ENCODE measurements at places on chromosomes 11 and 22.

GRCh38 chr11:79232346-79232745 lies 208.5 kb downstream of the TENM4 start:
- no peak for DNase-seq

DNA sequence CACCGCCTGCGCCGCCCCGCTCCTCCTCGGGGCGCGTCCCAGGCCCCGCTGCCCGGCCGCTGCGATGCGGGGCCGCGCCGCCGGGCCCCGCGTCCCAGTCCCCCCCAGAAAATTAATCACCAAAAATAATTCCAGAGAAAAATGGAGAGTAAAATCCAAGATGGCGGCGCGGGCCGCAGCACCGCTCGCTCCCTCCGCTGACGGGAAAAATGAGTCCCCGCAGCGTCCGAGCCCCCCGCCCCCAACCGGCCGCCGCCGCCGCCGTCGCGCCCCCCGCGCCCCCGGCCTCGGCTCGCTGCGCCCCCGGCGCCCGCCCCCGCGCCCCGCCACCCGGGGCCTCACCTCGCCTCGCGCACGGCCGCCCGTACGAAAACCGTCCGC lies at the start of gene KMT5B:
KMT5B (minus strand) TSS at position 162 of the 381 bp plus-strand sequence. CDS start 23,220 bp downstream, outside the sequence.
- no peak for DNase-seq

DNA sequence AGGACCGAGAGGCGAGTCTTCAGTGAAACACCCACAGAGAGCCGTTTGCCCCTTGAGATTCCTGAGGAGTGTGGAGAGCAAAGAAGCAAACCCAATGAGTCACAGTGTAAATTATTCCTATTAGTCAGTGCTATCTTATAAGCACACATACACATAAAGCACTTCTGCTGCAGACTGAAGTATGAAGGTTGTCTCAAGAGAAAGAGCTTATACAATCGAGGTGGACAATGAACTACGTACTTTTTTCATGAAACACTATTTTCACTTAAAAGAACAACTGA lies 37.3 kb downstream of the GALNT18 start:
- DNase-seq, result peak; percentile 76

GRCh38 chr11:58059007-58059350 lies 28.2 kb downstream of the OR6Q1 start:
- DNase-seq, result peak; percentile 88

- no peak for DNase-seq
Observed at GRCh38 chr11:121394785-121395184, 57.3 kb upstream of the SORL1 start.

- DNase-seq, result no peak
Observed at GRCh38 chr11:27842290-27842689, 142.0 kb upstream of the BDNF start.

DNA sequence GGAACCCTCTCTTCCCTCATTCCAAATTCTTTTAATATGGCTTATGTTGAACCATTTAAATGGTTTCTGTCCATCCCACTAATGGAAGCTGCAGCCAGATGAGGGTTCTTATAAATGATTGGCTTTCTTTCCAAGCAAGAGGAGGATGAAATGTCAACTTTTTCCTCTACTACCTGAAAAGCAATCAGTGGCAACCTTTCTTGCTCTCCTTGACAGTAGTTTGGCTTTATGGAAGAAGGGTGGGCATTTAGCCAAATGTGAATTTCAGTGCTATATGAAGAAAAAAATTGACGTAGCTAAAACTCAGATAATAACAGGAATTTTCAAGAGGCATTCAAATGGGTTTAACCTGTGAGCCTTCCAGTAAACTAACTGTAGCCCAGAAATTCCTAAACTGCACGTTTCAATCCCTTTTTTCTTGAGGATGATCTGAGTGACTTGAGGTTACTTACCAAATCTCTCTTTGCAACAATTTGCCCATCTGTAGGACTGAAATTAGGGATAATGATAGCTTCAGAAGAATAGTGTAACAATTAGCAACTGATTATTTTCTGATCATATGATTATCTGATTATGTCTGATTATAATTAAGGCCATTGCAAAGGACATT lies 90.9 kb downstream of the EXT2 start:
- DNase-seq, result no peak

DNA sequence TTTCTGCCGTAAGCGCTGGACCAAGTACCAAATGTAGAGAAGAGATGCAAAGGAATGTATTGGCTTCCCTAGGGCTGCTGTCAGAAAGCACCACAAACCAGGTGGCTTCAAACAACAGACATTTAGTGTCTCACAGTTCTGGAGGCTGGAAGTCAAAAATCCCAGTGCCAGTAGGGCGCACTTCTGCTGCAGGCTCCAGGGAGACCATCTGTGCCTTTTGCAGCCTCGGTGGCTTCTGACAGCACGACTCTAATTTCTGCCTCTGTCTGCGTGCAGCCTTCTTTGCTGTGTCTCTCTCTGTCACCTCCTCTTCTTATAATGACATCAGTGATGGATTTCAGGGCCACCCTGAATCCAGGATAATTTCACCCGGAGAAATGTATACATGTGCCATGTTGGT lies 2.8 kb downstream of the APOL6 start:
- no peak for DNase-seq

DNA sequence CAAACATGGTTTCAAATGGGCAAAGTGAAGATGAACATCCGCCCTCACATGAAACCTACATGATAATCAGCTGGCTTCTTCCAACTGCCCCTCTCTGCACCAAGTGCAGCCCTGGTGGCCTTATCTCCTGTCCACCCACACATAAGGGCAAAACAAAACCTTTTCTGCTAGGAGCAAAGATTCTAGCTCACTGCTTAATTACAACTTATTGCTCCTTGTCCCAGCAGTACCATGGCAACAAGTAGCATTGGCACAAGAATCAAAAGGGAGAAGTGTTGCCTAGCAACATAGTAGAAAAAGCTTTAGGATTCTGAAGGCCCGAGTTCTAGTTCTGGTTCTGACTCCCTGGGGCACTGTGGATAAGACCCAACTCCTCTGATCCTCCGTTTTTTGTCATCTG lies 68.7 kb upstream of the BMAL1 start:
- DNase-seq, result no peak

- DNase-seq, result no peak
Observed at GRCh38 chr11:93295921-93296575, 34.5 kb upstream of the DEUP1 start.

DNA sequence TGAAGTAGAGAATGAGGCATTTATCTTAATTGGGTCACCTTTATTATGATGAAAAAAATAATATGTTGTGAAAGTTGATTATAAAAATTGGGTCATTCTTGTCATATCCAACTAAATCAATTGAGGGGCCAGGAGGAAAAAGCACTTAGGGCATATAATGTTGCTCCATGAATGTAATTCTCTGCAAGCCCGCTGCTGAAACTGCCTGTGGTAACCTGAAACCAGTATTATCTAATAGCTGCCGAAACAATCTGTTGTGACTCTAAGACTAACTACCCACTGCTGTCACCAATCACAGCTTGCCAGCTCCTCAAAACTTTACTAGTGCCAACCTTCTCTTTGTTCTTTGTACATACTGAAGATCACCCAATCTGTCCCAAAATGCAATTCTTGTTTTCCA lies 115.8 kb downstream of the ATG16L2 start:
- DNase-seq, result peak; percentile 19

GRCh38 chr11:10898003-10898762 lies 40.3 kb upstream of the ZBED5 start:
- no peak for DNase-seq

GRCh38 chr11:3213659-3214419 lies 4.8 kb downstream of the MRGPRG start:
- DNase-seq, result no peak

DNA sequence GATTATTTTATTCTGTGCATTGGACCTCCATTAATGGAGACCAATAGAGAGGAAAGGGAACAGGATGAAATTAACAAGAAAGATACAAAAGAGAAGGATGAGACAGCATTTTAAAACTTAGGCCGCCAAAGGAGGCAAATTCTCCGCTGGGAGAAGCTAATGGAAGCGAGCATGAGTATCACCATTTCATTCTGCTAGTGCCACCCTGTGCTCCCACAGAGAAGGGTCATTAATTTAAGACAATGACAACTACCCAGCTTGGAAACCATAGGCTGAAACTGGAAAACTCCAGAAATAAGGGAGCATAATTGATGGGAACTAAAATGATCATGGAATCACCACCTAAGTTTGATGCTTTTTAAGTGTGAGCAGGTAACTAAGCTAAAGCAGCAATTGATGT lies 69.2 kb downstream of the SLC36A4 start:
- DNase-seq, result no peak

GRCh38 chr11:95148938-95149337 lies 59.3 kb downstream of the ENDOD1 start:
- DNase-seq, result no peak

DNA sequence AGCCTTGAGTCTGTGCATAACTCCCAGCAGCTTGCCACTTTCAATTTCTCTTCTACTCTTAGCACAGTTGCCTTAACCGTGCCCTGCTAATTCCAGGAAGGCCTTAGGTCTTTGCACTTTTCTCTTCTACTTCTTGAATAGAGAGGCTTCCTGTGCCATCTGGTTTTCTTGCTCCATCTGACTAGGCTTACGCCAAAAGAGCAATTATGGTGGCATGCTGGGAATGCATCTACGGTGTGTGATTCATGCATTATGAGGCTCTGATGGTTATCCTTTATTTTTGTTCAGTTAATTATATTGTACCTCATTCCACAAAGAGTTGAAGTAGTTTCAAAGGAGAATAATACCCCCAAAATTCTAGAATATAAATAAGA lies 29.4 kb downstream of the SIK2 start:
- DNase-seq, result peak; percentile 78

DNA sequence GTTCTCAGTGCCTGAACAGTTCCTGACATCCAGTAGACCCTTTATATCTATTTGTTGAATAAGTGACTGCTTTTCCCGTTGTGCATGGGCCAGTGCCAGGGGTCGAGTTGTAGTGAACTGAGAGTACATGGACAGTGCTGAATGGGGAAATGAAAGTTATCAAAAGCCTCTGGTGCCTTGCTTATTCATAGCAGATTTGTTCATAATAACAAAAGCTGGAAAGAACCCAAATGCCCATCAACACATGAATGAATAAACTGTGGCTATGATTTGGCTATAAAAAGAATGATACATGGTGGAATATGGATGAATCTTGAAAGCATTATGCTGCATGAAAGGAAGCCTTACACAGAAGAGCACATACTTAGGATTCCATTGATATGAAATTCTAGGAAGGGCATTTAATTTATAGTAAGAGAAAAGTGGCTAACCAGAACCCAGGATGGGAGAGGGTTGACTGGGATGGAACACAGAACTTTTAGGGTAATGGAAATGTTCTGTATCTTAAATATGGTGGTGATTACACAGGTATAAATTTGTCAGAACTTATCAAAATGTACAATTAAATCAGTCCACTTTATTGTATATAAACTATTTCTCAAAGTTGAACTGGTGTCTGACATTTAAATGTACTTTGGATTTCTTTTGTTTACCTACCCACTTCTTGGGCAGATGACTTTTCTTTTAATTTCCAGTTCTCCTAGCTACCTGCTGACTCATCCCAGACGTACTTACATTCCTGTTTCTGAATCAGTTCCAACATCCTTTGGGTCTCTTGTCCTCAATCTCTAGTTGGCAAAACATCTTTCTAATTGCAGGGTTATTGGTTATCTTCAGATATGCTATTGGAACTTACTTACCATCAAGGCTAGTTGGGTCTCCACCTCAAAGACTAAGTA lies 42.8 kb downstream of the PACS1 start:
- peak; percentile 92 for DNase-seq

DNA sequence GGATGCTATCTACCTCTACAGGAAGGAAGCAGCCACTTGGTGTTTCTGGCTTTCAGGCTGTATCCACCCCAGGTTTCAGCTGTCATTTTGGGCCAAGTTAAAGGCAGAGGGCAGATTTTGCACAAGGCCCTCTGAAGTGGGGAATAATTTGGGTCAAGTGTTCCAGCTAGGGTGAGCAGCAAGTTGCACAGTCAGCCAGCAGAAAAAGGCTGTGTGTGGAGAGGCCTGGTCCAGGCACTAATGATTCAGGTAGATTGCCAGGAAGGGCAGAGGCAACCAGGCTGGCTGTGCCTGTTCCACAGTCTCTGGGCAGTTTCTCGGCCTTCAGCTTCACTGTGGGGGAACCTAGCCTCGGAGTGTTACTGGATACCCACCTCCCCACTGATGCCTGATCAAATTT lies 8.6 kb upstream of the ELF5 start:
- no peak for DNase-seq

DNA sequence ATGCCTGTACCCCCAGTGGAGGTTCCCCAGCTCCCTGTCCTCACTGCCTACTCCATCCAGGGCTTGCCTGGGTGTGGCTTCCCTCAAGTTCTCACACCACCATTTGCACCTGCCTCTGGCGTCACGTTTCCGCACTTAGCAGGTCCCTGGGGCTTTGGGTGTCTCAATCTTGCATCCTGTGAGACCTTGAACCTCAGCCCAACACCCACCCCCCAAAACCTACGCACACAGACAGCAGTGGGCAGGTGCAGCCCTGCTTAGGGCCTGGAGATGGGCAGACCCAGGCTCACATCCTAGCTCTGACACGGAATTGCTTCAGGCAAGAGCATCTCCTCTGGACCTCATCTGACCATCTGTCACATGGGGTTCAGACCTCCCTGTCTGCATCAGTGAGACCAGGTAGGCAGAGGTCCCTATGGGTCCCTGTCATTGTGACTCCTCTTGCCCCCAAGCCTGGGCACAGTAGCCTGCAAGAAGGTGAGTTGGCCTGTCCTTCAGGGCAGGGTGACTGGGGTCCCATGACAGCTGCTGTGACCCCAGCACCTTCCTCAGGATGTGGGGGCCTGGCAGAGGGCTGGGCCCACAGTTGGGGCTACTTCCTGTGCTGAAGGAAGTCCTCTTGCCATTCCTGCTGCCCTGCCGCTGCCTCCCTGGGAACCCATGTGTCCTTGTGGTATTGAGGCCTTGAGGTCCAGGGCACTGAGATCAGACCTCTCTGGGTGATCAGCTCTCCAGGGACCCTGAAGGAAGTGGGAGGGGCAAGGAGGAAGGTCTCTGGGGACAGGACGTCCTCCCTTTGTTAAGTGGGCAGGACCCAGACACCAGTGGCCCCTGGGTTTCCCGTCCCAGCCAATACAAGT lies 2.0 kb downstream of the SIPA1 start:
- DNase-seq, result no peak

DNA sequence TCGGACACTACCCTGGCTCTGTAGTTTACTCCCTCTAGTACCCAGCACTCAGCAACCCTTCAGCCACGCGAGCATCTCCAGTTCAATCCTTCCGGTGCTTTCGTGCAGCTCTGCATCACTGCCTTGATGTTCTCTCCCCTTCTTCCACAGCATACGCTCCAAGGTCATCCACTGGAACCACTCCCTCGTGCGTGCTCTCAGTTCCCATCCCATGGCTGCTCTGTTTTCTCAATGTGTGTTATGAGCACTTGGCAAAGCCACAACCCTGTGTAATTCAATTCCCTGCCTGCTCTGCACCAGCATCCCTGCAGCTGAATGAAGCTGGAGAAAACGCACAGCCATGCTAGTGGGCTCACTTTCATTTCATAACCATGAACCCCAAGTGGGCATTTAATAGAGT lies 38.5 kb upstream of the NFRKB start:
- no peak for DNase-seq

Measured in fibroblast of skin of scalp (primary cell).